ENCODE measurements at places on chromosomes 7 and 10.

GRCh38 chr10:90865401-90865800, 6.4 kb upstream of the RPP30 start:
- DNase-seq, result no peak

DNA sequence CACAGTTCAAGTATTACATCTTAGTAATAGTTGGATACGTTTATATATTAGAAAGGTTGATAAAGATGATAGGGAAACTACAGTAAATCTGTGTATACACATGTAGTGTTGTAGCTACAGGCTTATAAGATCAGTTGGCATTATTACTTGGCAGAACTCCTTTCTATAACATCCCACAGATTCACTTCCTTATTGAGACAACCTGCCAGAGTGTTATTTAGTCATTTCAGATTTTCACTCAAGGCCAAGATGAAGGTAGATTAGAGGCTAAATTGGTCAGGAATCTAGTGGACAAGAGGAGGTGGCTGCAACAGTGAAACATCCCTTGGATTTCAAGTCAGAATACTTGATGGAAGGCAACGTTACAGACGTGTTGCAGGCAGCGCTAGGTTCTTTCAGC, 63.0 kb downstream of the PAPSS2 start:
- DNase-seq, result no peak

DNA sequence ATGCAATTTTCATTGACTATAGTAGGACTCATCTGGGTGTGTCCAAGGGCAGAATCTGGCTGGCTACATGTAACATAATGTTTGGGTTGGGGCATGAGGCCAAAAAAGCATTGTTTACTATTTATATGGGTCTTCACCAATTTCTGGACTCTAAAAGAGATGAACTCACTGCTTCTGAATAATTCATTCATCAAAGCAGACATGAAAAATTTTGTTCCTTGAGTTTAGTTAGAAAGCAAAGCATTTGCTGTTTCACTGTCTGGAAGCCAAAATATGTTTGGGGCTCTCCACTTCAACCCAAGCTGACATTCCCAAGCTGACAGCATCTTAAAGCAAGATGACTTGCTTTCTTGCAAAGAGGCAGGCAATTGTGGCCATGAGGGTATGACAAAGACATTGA, 670.6 kb downstream of the SUGCT start:
- DNase-seq, result no peak

DNA sequence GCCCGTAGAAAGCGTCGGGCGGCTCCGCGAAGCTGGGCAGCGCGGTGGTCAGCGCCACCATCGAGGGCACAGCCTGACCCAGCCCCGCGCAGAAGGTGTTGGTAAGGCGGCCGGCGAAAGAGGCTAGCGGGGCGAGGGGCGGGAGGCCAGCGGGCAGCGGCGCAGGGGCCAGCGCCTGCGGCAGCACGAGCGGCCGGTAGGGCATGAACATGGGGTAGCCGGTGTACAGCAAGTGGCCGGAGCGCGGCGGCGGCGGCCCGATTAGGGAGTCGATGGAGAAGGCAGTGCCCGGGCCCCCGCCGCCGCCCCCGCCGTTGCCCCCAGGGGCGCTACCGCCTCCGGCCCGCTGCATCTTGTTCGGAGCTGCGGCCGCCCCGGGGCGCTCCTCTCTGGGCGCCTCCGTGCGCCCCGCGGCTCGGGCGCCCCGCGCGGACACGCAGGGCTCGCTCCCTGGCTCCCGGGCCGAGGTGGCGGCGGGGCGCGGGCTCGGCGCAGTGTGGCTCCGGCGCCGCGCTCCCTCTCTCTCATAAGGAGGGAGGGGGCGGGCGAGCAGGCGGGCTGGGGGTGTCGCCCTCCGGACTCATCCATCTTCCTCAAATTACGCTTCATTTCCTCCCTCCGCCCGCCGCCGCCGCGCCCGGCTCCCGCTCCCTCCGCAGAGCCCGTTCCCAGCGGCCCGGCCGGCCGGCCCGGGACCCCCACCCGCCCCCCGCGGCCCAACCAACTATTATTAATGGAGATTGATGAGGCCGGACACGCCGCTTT, at the start of gene GBX1:
Gene GBX1, minus strand, starts transcription at position 498 of the 765 bp plus-strand sequence. Its CDS starts 146 bp downstream, at position 352.
- peak; percentile 80 for DNase-seq

- DNase-seq, result no peak
Observed at GRCh38 chr7:98295467-98296192, 14.1 kb downstream of the BRI3 start.

DNA sequence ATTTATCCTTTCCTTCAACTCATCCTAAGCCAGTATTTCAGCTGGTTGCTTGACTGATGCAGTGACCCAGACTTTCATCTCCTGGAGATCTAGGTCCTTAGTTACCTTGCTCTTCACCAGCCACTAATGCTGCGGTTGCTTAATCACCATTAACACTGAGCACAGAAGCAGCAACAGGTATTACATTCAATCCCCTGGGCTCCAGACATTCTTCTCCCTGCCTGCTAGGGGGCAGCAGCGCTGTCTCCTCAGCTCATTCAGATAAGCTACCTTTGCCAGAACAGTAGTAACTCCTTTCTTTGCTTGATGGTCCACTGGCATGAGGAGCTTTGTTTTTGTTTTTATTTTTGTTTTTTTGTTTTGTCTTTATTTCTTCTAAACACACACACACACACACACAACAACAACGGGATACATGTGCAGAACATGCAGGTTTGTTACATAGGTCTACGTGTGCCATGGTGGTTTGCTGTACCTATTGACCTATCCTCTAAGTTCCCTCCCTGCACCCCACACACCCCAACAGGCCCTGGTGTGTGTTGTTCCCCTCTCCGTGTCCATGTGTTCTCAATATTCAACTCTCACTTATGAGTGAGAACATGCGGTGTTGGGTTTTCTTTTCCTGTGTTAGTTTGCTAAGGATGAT, 1043.2 kb upstream of the C7orf33 start:
- DNase-seq, result no peak

DNA sequence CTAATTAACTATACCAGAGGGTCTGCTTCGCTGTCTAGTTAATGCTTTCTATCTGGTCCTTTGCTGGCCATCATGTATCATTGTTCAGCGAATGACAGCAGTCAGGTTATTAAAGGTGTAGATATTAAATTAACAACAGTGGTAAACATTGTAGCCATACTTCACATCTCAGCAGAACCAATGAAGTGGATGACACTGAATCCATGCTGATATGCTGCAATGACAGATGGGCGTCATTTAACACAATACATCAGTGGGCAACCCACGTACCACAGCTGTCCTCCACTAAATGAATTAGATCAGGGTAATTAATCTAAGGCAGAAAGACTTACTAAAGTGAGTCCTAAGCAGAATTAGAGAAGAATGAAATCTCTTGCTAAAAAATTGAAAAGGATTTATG, 767.2 kb downstream of the NXPH1 start:
- DNase-seq, result no peak

GRCh38 chr7:25084821-25085220, 40.2 kb downstream of the CYCS start:
- no peak for DNase-seq

GRCh38 chr7:19464241-19464640, 244.6 kb downstream of the POLR1F start:
- DNase-seq, result no peak

GRCh38 chr7:45892407-45893035, 4.2 kb downstream of the IGFBP1 start:
- DNase-seq, result no peak

GRCh38 chr10:9833942-9834341, 1183.7 kb upstream of the CELF2 start:
- no peak for DNase-seq

- DNase-seq, result no peak
Observed at GRCh38 chr10:5987747-5988146, 10.4 kb upstream of the IL15RA start.

- no peak for DNase-seq
Observed at GRCh38 chr7:27151931-27152815, at the start of gene HOXA3. HOXA3 (minus strand) TSS chr7:27152583; CDS start chr7:27110640, 41,943 bp downstream.
